ENCODE measurements at places on chromosomes 4 and X.

GRCh38 chr4:109294468-109295020, 7.9 kb downstream of the COL25A1 start:
- no peak for DNase-seq

DNA sequence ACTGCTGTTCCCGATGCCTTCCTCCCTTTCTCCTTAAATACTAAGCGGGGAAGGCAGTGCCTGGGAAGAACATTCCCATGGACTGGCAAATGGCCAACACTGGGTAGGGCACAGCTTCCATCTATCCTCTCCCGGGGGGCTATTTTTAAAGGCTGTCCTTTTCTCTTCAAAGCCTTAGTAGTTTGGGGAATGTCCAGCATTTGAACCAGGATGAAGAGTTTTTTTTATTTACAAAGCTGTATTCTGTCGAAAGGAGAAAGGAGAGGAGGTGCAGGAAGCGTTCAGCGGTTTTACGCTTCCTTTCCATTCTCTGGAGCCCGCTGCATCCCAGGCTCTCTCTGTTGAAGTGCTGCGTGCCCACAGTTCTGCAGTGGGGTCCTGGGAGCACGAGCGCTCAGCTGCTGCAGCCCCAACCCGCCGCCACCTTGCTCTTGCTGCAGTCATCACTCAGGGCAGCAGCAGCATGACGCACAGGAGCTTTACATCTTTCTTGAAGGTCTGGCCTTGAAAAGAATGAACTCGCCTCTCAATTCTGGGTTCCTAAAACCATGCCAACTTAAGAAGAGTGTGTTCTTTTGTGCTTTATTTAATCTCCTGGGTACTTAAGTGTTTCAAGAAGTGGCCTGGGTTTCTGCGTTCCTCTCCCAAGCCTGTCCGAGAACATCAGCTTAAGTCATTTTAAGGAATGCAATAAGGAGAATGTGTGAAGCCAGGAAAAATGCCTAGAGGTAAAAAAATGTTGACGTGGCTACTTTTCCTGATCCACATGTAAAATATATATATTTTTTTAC, 427.2 kb downstream of the MAPK10 start:
- DNase-seq = no peak

GRCh38 chr4:92100975-92101374, 202.8 kb upstream of the GRID2 start:
- no peak for DNase-seq

DNA sequence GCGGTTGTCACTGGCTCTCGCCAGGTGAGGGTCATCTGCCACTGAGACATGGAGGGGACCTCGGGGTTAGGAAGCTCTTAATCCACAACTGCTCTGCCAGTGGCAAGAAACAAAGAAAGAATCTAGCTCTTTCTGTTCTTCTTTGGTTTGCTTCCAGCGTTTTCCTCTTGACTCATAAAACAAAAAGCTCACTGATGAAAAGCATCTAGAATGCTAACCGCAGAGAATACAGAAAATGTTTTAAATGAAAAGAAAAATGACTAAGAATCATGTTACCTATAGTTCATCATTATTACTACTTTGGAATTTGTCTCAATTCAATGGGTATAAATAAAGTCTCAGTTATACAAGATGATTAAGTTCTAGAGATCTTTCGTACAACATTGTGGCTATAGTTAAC, 274.8 kb upstream of the TENM3 start:
- no peak for DNase-seq

DNA sequence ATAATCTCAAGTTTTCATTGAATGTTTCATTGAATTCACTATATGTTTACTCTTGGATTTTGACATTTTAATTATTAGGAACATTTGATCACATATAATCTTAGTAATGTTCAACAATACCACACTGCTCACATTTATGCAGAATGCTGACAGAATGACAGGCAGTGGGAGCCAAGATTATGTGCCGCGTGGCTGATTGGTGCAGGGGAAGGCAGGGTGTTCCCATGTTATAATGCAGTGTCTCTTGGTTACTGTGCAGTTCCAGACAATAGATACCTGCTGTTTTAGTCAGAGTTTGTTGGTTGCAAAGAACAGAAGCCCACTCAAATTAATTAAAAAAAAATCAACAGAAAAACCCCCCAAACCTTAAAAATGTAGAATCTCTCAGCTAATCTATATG, 33.0 kb downstream of the FHIP1A start:
- DNase-seq = no peak

DNA sequence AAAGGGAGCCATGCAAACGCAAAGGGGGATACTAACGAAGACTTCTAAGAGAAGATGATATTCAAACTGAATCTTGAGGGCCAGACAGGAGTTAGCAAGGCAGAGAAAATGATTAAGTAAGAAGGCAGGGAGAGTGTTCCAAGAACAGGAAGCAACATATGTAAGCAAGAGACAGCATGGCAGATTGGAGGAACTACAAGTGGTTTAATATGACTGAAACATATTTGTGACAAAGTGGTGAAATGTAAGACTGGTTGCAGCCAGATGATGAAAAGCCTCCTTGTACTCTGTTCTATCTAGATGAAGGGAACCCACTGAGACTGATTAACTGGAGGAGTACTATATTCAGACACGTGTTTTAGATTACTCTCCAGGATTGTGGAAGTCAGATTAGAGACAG, 116.6 kb upstream of the DIAPH2 start:
- DNase-seq = no peak

- no peak for DNase-seq
Observed at GRCh38 chr4:6453688-6453990, 18.8 kb downstream of the PPP2R2C start.

- DNase-seq = no peak
Observed at GRCh38 chrX:118577041-118577440, 81.4 kb downstream of the DOCK11 start.

All from GM12864 (cell line).